Naive thymus-derived CD8-positive, alpha-beta T cell (primary cell): ENCODE measurements at places on chromosomes 16 and 17.
A peak's percentile ranks its signal among the peaks of the same experiment; 100 is the strongest.

DNA sequence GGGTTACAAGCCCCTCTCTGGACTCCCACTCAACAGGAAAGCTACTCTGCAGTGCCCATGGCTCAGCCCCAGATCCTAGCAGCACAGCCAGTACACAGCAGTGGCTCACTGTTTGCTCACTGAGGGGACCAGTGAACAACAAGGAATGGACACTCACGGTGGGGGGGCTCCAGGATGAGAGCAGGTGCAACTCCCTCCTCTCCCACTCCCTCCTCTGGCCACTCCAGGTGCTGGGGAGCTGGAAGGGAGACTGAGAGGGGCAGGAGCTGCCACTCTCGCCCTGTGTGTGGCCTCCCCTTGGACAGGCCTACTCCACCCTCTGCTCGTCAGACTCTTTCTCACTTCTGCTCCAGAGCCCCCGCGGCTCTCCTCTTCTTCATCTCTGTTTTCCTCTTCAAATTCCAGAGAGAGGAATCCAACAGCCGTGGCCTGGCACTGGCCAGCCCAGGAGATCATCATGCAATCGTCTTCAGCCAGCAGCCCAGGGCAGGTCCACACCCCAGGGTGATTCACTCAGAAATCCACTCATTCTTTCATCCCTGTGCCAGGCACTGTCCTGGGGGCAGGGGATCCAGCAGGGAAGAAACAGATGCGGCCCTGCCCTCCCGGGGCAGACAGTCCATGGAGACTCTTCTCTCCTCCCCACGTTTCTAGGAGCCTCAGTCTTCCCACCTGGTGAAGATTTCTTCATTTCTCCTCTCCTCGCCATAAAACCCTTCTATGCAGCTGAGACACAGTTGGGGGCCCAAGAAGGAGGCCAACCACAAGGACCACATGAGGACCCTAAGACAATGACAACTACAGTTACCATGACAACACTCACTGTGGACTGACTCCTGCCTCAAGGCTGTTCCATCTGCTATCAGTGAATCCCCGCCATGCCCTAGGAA is 30.7 kb downstream of the CFAP20 start:
- H3K27ac ChIP-seq, result no peak overlapping the region
- no peaks in the 10 kb centered on the region for H3K36me3 ChIP-seq
- H3K27me3 ChIP-seq, result no peaks in the 10 kb centered on the region
- DNase-seq, result no peak
- no peak overlapping the region for H3K4me3 ChIP-seq
- H3K4me1 ChIP-seq, result peaks cover 11% of the 10 kb centered on the region

GRCh38 chr17:32504166-32504990 is 17.6 kb downstream of the CDK5R1 start:
- H3K4me3 ChIP-seq, result peak overlapping the region; percentile 80
- H3K27ac ChIP-seq, result peak overlapping the region; percentile 97
- no peaks in the 10 kb centered on the region for H3K36me3 ChIP-seq
- DNase-seq, result no peak
- peaks cover 71% of the 10 kb centered on the region for H3K4me1 ChIP-seq
- no peaks in the 10 kb centered on the region for H3K27me3 ChIP-seq

GRCh38 chr16:17299790-17300189 is 171.0 kb downstream of the XYLT1 start:
- H3K4me1 ChIP-seq, result peaks cover 16% of the 10 kb centered on the region
- no peak for DNase-seq
- no peak overlapping the region for H3K27ac ChIP-seq

DNA sequence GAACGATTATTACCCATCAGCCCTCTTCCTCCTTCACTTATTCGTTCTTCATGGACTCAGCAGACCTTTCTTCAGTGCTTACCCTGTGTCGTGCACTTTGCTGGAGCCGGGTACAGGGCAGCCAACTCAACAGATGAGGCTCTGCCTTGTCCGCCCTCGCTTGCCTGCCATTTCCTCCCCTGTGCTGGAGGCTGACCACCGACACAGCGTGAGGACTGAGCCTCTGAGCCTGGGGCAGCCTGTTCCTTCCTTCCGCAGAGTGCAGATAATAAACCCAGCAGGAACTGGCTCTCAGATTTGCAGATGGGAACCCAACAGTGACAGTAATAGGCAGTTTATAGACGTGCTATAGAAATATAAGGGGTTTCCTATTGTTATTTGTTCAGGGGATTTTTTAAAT is 7.0 kb upstream of the SLC39A11 start:
- H3K4me1 ChIP-seq, result no peaks in the 10 kb centered on the region
- H3K4me3 ChIP-seq, result no peak overlapping the region
- DNase-seq, result no peak
- peaks cover 5% of the 10 kb centered on the region for H3K27me3 ChIP-seq

GRCh38 chr16:51151961-51152663 is 1.0 kb upstream of the SALL1 start:
- H3K4me1 ChIP-seq, result peaks cover 19% of the 10 kb centered on the region
- no peak for DNase-seq
- H3K36me3 ChIP-seq, result peaks cover 9% of the 10 kb centered on the region

DNA sequence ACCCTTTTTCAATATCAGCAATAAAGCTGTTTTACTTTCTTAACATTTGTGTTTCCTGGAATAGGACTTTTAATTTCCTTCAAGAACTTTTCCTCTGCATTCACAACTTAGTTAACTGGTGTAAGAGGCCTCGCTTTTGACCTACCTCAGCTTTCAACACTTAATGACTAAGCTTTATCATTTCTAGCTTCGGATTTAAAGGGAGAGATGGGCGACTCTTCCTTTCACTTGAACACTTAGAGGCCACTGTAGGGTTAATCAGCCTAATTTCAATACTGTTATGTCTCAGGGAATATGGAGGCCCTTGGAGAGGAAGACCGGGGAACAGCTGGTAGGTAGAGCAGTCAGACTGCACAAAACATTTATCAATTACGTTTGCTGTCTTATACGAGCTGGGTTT is 4.7 kb downstream of the SYNRG start:
- H3K4me1 ChIP-seq, result peaks cover 77% of the 10 kb centered on the region
- peaks cover 4% of the 10 kb centered on the region for H3K36me3 ChIP-seq
- no peak for DNase-seq
- H3K27ac ChIP-seq, result peak overlapping the region; percentile 94
- no peaks in the 10 kb centered on the region for H3K27me3 ChIP-seq

- H3K27me3 ChIP-seq, result no peaks in the 10 kb centered on the region
- H3K36me3 ChIP-seq, result peaks cover 5% of the 10 kb centered on the region
- DNase-seq, result peak; percentile 62
Measured at GRCh38 chr17:44220213-44221083, 973 bp upstream of the UBTF start.

- H3K36me3 ChIP-seq, result peaks cover 5% of the 10 kb centered on the region
- peaks cover 54% of the 10 kb centered on the region for H3K4me1 ChIP-seq
- DNase-seq, result no peak
- H3K27ac ChIP-seq, result peak overlapping the region; percentile 99
- H3K4me3 ChIP-seq, result peak overlapping the region; percentile 99
- H3K27me3 ChIP-seq, result no peaks in the 10 kb centered on the region
Measured at GRCh38 chr16:66933776-66934137, 445 bp downstream of the CIAO2B start.

DNA sequence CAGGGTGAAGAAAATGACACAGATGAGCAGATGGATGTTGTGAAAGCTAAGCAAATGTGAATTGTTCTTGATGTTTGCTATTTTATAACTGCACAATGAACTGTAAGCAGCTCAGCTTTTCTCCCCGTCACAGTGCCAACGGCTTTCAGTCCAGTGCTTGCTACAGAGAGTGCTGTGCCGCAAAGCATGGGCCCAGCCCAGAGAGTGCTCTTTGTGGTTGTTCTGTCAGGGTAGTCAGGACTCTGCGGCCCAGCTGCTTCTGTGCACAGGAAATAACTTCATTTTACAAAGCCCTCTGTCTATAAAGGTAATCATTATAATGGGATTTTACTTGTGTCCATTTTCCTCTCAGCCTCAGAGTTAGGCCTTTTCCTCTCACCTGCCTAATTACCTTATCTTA is 39.1 kb downstream of the CDRT15 start:
- DNase-seq, result peak; percentile 18
- H3K27ac ChIP-seq, result peak overlapping the region; percentile 95
- no peaks in the 10 kb centered on the region for H3K27me3 ChIP-seq
- H3K36me3 ChIP-seq, result no peaks in the 10 kb centered on the region

- no peak for DNase-seq
- H3K4me3 ChIP-seq, result peak within 1 kb of the TSS; percentile 97
- H3K27me3 ChIP-seq, result no peaks in the 10 kb centered on the region
- no peaks in the 10 kb centered on the region for H3K36me3 ChIP-seq
- peaks cover 25% of the 10 kb centered on the region for H3K4me1 ChIP-seq
Measured at GRCh38 chr17:58691701-58692238, at the start of gene TEX14. TSS of gene TEX14 (minus strand) at chr17:58692045. CDS start at chr17:58652001, 40,044 bp downstream.

- H3K36me3 ChIP-seq, result peaks cover 5% of the 10 kb centered on the region
- H3K27ac ChIP-seq, result no peak overlapping the region
- peaks cover 6% of the 10 kb centered on the region for H3K4me1 ChIP-seq
- no peaks in the 10 kb centered on the region for H3K27me3 ChIP-seq
Measured at GRCh38 chr17:29124925-29125273, 55.3 kb downstream of the MYO18A start.

GRCh38 chr17:8223356-8224126 is 13.2 kb upstream of the AURKB start:
- H3K4me3 ChIP-seq, result peak overlapping the region; percentile 95
- peaks cover 26% of the 10 kb centered on the region for H3K36me3 ChIP-seq
- H3K27ac ChIP-seq, result peak overlapping the region; percentile 97
- peaks cover 68% of the 10 kb centered on the region for H3K4me1 ChIP-seq
- no peaks in the 10 kb centered on the region for H3K27me3 ChIP-seq
- no peak for DNase-seq

DNA sequence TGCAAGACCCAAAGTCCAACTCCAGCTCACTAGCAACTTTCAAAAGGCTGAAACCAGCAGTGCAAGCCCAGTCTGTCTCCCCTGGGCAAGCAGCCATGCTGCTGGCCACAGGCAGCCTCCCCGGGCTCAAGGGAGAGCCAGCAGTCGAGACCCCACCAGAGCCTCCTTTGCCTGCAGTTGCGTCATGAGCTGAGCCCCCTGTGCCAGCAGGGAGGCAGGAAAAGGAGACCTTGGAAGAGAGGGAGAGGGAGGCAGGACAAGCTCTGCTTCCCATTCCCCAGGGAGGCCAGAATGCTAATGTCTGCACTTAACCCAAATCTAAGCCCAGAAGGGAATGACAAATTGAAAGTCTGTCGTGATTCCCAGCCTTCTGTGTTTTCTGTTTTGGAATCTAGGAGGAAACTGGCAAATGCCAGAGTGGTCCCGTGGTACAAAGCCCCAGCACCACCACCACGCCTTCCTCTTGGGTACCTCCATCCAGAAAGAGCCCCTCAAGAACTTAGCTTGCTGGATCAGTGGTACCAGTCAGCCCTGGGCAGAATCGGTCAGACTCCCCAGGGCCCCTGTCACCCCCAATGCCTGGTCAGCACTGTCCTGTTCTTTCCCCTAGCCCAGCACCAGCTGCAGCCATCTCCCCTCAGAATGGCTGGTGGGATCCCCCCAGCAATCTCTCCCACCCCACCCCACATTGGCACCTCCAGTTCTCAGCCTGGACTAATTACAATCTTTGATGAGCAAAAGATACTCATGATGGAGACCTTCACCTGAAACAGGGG is 99.3 kb upstream of the TNRC6C start:
- H3K36me3 ChIP-seq, result no peaks in the 10 kb centered on the region
- H3K4me3 ChIP-seq, result no peak overlapping the region
- DNase-seq, result no peak
- H3K27ac ChIP-seq, result peak overlapping the region; percentile 44
- H3K27me3 ChIP-seq, result no peaks in the 10 kb centered on the region

DNA sequence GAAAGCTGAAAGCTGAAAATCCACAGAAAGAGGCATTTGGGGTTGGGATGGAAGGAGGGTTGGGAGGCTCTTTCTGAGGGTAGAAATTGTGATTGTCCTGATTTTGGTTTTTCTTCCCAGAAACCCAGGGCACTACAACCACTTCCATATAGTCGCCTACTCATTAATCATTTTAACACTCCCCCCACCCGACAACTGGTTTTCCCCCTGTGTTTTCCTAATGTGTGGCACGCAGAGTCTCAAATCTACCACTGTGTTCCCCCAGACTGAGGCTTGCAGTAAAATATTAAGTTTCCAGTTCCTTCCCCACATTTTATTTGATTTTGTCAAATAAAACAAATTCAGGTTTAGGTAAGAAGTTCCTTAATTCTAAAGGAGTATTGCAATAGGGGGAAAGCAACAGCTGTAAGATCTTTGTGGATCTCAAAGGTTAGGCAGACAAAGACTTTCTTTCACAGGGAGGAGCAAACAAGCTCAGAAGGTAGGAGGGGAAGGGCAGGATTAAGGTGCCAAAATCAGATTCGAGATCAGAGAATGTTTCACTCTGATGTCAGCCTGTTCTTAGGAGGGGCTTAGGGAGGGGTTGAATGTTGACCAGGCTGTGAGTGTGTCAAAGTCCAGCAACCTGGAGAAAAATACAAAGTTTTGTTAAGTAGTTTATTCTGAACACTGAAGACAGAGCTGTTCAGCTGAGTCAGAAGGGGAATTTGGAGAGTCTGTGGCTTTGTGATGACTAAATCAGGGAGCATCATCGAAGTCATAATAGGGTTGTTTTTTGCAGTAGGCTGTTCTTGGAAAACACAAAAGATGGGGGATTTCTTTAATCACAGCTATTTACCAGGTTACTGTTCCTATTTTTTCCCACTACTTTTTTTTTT is 3.6 kb downstream of the ZNF267 start:
- H3K4me1 ChIP-seq, result peaks cover 84% of the 10 kb centered on the region
- H3K4me3 ChIP-seq, result peak overlapping the region; percentile 21
- H3K27ac ChIP-seq, result peak overlapping the region; percentile 95
- H3K36me3 ChIP-seq, result peaks cover 8% of the 10 kb centered on the region
- H3K27me3 ChIP-seq, result no peaks in the 10 kb centered on the region
- no peak for DNase-seq

DNA sequence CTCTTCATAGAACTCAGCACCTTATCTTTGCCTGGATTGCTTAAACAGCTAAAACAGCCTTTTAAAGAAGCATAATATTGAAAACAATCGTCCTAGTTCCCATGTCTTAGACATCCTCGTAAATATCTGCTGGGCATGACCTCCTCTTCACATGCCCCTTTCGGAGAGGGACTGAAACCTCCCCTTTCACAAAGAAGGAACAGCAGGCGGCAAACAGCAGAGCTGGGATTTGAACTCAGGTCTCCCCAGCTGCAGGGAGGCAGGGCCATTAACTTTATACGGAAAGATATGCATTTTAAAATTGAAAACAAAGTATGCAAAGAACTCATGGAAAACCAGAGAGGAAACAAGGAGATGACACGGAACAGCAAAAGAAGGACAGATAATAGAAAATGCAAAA is 249.9 kb downstream of the FOXL1 start:
- H3K27me3 ChIP-seq, result peaks cover 36% of the 10 kb centered on the region
- H3K4me1 ChIP-seq, result peaks cover 5% of the 10 kb centered on the region
- DNase-seq, result no peak
- H3K4me3 ChIP-seq, result no peak overlapping the region
- H3K36me3 ChIP-seq, result no peaks in the 10 kb centered on the region
- H3K27ac ChIP-seq, result no peak overlapping the region
